Kidney (tissue), 22 donors: ENCODE measurements at places on chromosomes 12 and 14.

GRCh38 chr14:30607156-30607780 is 14.9 kb upstream of the SCFD1 start:
- no peak overlapping the region for H3K27ac ChIP-seq
- H3K4me1 ChIP-seq, result no peaks in the 10 kb centered on the region
- peaks cover 3% of the 10 kb centered on the region for H3K36me3 ChIP-seq

DNA sequence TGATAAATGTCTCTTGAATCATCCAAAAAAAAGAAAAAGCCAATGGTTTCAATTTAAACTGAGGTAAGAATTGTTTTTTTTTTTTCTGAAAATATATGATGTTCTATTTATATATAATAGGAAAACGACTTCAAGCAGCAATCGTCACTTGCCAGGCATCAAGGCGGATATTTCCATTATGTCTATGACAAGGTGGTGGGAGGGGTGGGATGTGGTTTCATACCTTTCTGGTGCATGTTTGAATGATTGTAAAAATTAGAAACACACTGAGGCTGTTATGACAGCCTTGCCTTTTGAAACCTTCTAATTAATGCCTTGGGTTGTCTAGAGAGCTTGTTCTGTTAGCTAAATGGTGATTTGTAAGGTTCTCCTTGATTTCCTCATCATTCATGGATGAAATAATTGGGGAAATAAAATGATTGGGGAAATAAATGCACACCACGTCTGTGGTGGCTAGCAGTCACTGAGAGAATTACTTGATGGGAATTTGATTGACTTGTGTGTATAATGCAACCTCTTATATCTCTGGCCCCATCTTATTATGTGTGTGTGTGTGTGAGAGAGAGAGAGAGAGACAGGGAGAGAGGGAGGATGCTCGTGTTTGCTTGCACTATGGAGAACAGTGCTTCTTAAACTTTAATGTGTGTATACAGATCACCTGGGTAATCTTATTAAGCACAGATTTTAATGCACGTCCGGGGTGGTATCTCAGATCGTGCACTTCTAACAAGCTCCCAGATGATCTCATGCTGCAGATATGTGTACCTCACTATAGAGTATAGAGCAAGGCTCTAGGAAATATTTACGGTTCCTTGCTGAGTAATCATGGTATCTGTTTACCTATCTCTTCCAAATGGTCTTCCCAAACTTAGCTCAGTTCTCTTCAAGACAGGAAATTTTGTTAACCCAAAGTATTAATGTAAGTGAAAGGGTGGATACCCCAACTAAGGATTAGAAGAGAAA is 502.6 kb downstream of the DIO2 start:
- H3K27me3 ChIP-seq, result no peaks in the 10 kb centered on the region
- H3K4me1 ChIP-seq, result no peaks in the 10 kb centered on the region
- H3K36me3 ChIP-seq, result no peaks in the 10 kb centered on the region
- no peak overlapping the region for H3K4me3 ChIP-seq

- no peaks in the 10 kb centered on the region for H3K27me3 ChIP-seq
- peak; percentile 15 for DNase-seq
- H3K4me1 ChIP-seq, result no peaks in the 10 kb centered on the region
- no peaks in the 10 kb centered on the region for H3K36me3 ChIP-seq
- H3K4me3 ChIP-seq, result no peak overlapping the region
Measured at GRCh38 chr14:51552275-51552674, 99.4 kb upstream of the FRMD6 start.

GRCh38 chr14:74255281-74255680 is 16.0 kb downstream of the VSX2 start:
- H3K36me3 ChIP-seq, result no peaks in the 10 kb centered on the region
- no peak overlapping the region for H3K27ac ChIP-seq
- no peaks in the 10 kb centered on the region for H3K27me3 ChIP-seq
- H3K4me1 ChIP-seq, result peaks cover 4% of the 10 kb centered on the region

DNA sequence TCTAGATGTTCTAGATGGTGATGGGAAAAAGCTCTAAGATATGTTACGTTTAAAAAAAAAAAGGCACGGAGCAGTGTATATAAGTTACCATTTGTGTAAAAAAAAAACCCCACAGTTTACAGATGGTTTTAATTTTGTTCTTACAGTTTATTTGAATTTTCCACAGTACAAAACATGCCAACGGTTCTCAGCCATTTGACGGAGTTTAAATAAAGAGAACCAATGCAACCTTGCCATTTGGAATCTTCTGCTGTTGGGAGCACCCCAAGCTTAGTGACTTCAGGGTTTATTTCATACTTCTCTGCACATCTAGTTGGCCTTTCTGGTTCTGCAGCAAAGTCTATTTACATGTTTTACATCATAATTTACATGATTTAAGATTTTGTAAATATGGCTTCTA is 7.7 kb upstream of the HPD start:
- H3K36me3 ChIP-seq, result no peaks in the 10 kb centered on the region
- no peak overlapping the region for H3K4me3 ChIP-seq
- no peaks in the 10 kb centered on the region for H3K4me1 ChIP-seq
- H3K27ac ChIP-seq, result no peak overlapping the region
- DNase-seq, result no peak

DNA sequence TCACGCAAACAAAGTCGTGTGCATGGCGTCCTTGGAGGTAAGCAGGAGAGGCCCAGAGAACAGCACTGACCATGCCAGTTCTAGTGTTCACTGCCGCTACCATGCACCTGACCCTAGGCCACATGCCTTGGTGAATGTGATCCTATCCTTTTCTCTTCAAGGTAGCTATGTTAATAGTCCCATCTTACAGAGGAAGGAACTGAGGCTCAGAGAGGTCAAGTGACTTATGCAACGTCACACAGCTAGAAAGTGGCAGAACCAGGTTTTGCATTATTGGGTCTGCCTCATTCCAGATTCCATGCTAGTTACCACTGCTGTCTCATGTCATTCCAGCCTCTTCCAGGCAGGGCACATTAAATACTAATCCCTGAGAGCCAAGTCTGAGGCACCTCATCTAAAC is 85.2 kb downstream of the FOXN4 start:
- H3K4me1 ChIP-seq, result no peaks in the 10 kb centered on the region
- DNase-seq, result no peak
- H3K36me3 ChIP-seq, result peaks cover 51% of the 10 kb centered on the region
- H3K27me3 ChIP-seq, result no peaks in the 10 kb centered on the region
- H3K4me3 ChIP-seq, result no peak overlapping the region

DNA sequence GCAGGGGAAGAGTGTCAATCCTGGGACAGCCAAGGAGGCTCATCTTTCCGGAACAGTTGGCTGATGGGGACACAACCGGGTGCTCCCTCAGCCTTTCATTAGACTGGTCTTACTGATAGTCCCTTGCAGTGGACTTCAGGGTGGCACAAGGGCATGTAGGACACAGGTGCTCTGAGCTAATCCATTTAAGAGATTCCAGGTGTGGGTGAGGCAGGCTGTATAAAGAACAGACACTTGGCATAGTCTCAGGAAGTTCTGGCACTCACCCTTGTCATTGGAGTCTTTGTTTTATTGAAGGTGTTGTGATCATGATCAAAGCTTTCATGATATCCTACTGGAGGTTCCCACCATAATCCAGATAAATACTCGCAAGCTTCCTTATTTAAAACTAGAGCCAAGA is 341.6 kb downstream of the EMP1 start:
- H3K4me1 ChIP-seq, result no peaks in the 10 kb centered on the region
- no peak overlapping the region for H3K4me3 ChIP-seq
- H3K27ac ChIP-seq, result no peak overlapping the region
- no peaks in the 10 kb centered on the region for H3K36me3 ChIP-seq
- no peaks in the 10 kb centered on the region for H3K27me3 ChIP-seq

DNA sequence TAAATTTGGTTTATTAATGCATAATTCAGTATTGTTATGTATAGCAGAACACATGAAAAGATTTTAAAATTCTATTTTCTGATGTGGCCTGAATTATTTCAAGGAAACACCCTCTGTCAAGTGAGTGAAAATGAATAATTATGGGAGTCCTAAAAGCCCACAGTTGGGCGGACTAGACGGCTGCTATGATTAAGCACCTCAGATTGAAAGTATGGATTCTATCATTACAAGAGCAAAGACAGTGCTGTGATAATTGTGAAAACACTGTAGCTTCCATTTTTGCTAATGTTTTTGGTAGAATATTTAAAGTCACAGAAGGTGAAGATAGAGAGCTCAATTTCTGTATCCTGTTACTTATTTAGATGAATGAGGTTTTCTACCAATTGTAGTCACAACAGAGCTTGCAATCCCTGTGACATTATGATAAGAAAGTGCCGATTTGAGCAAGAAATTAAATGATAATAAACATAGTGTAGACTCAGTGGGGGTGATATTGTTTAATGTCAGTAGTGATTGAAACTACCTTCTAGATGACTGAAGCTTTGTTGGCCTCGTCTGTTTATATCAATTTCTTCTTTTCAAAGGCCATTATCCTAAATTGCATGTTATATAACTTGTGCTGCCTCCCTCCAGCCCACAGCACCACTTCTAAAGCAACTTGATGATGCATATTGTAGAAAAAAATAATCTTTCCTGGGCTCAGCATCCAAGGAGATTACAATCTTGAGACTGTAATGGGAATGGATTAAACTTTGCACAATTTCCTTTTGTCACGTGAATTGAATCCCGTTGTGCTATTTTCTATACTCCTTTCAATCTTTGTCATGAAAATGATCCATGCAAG is 359.8 kb downstream of the BTG1 start:
- H3K27ac ChIP-seq, result no peak overlapping the region
- no peaks in the 10 kb centered on the region for H3K4me1 ChIP-seq
- H3K4me3 ChIP-seq, result no peak overlapping the region
- no peaks in the 10 kb centered on the region for H3K27me3 ChIP-seq
- DNase-seq, result no peak

GRCh38 chr12:59808317-59808910 is 212.6 kb downstream of the SLC16A7 start:
- H3K4me1 ChIP-seq, result peaks cover 4% of the 10 kb centered on the region
- H3K4me3 ChIP-seq, result no peak overlapping the region
- no peak for DNase-seq
- no peak overlapping the region for H3K27ac ChIP-seq

DNA sequence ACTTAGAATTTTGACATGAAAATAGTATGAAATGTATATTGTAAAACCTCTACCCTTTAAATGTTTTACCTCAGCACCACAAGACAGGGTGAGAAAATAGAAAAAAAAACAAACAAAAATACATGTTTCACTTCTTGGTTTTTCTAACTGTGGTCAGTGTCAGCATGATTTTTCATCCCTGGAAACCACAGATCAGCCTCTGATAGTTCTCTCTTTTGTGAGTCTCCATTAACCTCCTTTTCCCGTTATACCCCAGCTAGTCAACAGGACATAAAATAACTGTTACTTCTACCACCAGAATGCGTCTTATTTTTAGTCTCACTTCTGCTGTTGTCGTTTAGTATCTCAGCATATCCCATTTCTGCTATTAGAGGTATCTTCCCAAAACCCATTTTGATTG is 48.3 kb upstream of the KCNMB4 start:
- no peak for DNase-seq
- no peaks in the 10 kb centered on the region for H3K4me1 ChIP-seq

- H3K4me1 ChIP-seq, result no peaks in the 10 kb centered on the region
- H3K27me3 ChIP-seq, result no peaks in the 10 kb centered on the region
- no peaks in the 10 kb centered on the region for H3K36me3 ChIP-seq
- no peak for DNase-seq
Measured at GRCh38 chr12:105574056-105574715, 243.7 kb downstream of the C12orf75 start.

GRCh38 chr14:58272588-58273372 is 25.6 kb upstream of the ARID4A start:
- peaks cover 48% of the 10 kb centered on the region for H3K36me3 ChIP-seq
- DNase-seq, result no peak
- no peak overlapping the region for H3K4me3 ChIP-seq
- H3K4me1 ChIP-seq, result peaks cover 7% of the 10 kb centered on the region
- H3K27me3 ChIP-seq, result no peaks in the 10 kb centered on the region

- peaks cover 2% of the 10 kb centered on the region for H3K4me1 ChIP-seq
- H3K36me3 ChIP-seq, result no peaks in the 10 kb centered on the region
- H3K4me3 ChIP-seq, result no peak overlapping the region
- H3K27me3 ChIP-seq, result no peaks in the 10 kb centered on the region
- H3K27ac ChIP-seq, result no peak overlapping the region
Measured at GRCh38 chr12:28506271-28506670, 316.0 kb downstream of the CCDC91 start.

GRCh38 chr12:47123730-47124129 is 44.0 kb upstream of the AMIGO2 start:
- no peaks in the 10 kb centered on the region for H3K27me3 ChIP-seq
- DNase-seq, result no peak
- no peak overlapping the region for H3K4me3 ChIP-seq
- H3K4me1 ChIP-seq, result no peaks in the 10 kb centered on the region

- H3K4me3 ChIP-seq, result no peak overlapping the region
- peaks cover 5% of the 10 kb centered on the region for H3K4me1 ChIP-seq
- peaks cover 3% of the 10 kb centered on the region for H3K36me3 ChIP-seq
- no peak overlapping the region for H3K27ac ChIP-seq
- H3K27me3 ChIP-seq, result no peaks in the 10 kb centered on the region
Measured at GRCh38 chr12:132537836-132538662, 48.1 kb downstream of the FBRSL1 start.

GRCh38 chr14:68417009-68417650 is 375.7 kb downstream of the ZFP36L1 start:
- H3K36me3 ChIP-seq, result no peaks in the 10 kb centered on the region
- H3K27ac ChIP-seq, result no peak overlapping the region
- H3K4me1 ChIP-seq, result peaks cover 21% of the 10 kb centered on the region
- H3K4me3 ChIP-seq, result no peak overlapping the region
- H3K27me3 ChIP-seq, result no peaks in the 10 kb centered on the region
- peak; percentile 68 for DNase-seq

- DNase-seq, result no peak
- peak overlapping the region; percentile 71 for H3K27ac ChIP-seq
- peaks cover 6% of the 10 kb centered on the region for H3K4me1 ChIP-seq
- H3K4me3 ChIP-seq, result no peak overlapping the region
Measured at GRCh38 chr12:15629108-15629507, 160.1 kb downstream of the EPS8 start.

DNA sequence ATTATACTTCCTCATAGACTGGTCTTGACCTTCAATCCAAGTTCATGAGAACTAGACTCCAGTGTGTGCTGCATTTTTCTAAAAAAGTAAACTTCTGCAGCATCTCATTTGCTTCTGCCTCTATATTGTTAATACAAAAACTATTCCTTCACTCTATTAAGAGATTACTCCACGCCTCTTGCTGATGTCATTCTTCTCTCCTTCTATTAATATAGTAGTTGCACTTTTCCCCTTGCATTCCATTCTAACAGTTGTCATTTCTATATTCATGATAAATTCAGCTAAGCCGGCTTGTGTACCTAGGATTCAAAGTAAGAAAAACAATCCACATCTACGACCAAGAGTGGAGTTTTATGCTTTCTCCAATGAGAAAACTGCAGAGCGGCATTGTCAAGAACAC is 480.4 kb upstream of the NOVA1 start:
- H3K36me3 ChIP-seq, result no peaks in the 10 kb centered on the region
- no peak overlapping the region for H3K27ac ChIP-seq
- H3K4me1 ChIP-seq, result no peaks in the 10 kb centered on the region
- no peak overlapping the region for H3K4me3 ChIP-seq
- DNase-seq, result no peak
